CMK (cell line): ENCODE measurements at places on chromosomes 16 and 17.

GRCh38 chr17:45227926-45228762 lies 6.5 kb downstream of the FMNL1 start:
- DNase-seq: no peak

- DNase-seq: no peak
Measured at GRCh38 chr17:7729816-7730215, 12.3 kb downstream of the DNAH2 start.

- no peak for DNase-seq
Measured at GRCh38 chr17:67364847-67365737, 1.3 kb downstream of the PSMD12 start.

DNA sequence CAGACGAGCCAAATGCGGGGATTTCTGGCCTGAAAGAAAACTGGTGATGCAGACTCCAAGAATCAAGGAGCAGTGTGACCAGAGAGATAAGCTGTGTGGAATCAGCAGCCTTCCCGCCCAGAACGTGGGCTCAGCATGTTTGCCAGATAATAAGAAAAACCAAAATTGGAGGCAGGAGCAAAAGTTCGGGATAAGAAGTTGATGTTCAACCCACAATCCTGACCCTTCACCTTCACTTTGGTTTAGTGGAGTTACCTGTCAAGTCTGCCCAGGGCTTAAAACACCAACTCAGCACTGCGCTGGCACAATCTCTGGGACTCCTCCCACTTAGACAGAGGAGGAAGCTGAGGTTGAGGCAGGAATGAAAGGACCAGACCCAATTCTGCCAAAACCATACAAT lies 3.1 kb downstream of the SLC43A2 start:
- DNase-seq: no peak

GRCh38 chr16:12349936-12350850 lies 373.7 kb downstream of the SNX29 start:
- DNase-seq: no peak

- DNase-seq: no peak
Measured at GRCh38 chr17:45325810-45326209, 9.0 kb upstream of the MAP3K14 start.

GRCh38 chr17:41676058-41676419 lies 12.6 kb upstream of the EIF1 start:
- DNase-seq: no peak

- no peak for DNase-seq
Measured at GRCh38 chr17:43469145-43469544, 14.6 kb upstream of the DHX8 start.

DNA sequence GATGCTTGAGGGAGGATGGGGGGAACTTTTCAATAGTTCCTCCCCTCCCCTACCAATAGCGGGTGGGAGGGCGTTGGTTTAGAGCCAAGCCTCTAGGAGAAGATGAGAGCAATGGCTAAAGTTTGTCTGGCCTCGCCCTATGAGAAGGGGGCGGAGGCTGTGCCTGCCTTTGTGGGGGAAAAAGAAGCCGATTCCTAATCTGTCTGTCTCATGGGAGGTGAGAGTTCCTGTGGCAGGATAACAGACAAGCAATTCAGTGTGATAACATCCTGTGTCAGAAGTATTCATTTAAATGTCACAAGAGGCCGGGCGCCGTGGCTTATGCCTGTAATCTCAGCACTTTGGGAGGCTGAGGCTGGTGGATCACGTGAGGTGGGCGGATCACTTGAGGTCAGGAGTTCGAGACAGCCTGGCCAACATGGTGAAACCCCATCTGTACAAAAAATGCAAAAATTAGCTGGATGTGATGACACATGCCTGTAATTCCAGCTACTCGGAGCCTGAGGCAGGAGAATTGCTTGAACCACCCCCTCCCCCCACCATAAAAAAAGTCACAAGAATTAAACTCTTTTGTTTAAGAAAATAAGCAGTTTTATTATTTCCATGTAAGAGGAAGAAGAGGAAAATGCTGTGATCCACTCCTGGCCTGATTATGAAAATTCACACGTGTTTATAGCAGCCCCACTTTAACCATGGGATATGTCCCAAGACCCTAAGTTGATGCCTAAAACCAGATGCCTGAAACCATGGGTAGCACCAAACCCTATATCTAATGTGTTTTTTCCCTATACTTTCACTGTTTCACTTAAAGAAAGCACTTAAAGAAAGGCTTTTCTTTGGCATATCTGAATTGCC lies 1.7 kb downstream of the SLFN5 start:
- DNase-seq: peak; percentile 17

DNA sequence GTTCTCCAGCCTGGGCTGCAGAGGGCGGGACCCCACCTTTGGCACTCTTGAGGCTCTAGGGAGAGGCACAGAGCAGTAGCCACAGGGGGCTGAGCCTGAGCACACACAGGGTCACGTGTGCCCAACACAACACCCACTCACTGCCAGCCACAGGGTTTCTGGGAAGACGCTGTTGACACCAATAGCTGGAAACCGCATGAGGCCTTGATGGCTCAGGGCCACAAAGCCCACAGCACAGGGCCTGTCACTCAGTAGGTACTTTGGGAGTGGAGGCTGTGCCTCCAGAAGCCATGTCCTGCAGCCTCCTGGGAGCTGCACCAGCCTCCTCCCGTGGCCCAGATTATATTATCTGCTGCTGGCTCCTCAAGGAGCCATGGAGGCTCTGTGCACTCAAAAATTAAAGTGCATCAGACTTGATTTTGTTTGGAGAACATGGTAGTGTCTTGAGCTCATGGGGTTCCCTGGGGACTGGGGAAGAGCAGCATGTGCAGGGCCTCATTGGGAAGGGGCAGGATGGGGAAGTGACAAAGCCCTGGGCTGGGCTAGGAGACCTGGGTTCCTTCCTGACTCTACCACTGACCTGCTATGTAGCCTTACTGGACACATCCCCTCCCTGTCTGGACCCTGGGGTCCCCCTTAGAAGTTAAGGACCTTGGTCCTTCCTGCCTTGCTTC lies 12.5 kb upstream of the SREBF1 start:
- DNase-seq: peak; percentile 76

GRCh38 chr17:78889531-78889930 lies 13.5 kb downstream of the CEP295NL start:
- DNase-seq: no peak

- no peak for DNase-seq
Measured at GRCh38 chr17:66944351-66945146, 20.0 kb upstream of the CACNG4 start.

DNA sequence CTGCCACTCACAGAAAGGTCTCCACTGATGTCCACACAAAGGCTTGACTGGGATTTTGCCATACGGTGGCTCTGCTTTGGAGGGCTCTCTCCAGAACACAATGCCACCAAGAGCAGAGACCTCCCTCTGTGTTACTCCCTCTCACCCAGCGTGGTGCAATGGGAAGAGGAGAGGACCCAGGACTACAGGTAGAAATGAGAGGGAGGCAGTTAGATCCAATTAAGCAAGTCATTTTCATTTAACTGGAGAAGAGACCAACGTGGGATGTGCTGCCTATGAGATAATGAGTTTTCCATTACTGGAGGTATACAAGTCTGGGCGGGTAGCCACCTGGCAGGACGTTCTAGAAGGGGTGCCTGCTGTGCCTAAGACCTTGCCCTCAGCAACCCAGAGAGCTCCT lies 34.2 kb downstream of the TOM1L2 start:
- DNase-seq: no peak

GRCh38 chr17:41151525-41151924 lies 1.9 kb upstream of the KRTAP4-5 start:
- DNase-seq: no peak

DNA sequence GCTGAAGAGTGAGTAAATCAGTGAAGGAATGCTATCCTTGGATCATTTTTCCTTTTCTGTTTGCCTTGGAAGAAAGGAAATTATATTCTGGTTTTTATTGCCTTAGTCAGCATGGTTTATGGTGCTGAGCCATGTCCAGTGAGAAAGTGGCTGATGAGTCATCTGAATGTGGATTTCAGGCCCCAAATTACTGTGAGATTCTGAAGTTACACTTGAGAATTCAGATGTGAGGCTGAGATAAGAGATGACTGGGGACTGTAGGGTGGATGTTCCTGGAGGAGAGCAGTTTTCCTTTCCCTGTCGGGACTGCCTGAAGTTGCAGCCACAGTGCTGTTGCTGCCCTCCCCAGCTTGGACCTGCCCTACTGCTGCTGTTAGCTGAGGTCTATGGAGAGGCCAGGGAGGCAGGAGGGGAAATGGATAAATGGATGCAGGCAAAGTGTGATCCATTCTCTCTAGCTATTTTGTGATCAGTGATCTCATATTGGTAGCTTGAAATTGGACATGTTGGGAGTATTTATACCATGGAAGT lies 4.2 kb upstream of the MAP3K14 start:
- no peak for DNase-seq

GRCh38 chr17:30782206-30782605 lies 42.3 kb downstream of the CRLF3 start:
- no peak for DNase-seq

DNA sequence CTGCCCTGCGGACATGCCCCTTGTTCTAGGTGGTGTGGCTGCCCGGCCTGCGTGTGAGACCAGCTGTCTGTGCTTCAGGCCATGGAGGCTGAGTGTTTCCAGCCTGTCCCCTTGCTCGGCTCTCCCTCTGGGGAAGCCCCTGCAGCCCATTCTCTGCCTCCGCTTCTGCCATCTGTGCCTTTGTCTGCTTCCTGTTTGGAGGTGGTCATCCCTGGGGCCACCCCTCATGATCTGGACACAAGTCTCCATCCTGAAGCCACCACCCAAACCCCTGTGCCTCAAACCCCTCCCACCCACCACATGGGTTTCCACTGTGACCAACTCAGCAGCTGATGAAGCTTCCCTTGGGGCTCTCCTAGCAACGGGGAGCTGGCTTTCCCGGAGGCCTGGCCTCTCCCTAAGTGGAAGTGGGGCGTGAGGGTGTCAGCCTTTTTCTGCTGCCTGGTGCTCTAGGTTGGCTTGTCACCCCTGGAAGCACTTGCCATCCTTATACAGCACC lies 184.9 kb downstream of the SEC14L1 start:
- DNase-seq: no peak

DNA sequence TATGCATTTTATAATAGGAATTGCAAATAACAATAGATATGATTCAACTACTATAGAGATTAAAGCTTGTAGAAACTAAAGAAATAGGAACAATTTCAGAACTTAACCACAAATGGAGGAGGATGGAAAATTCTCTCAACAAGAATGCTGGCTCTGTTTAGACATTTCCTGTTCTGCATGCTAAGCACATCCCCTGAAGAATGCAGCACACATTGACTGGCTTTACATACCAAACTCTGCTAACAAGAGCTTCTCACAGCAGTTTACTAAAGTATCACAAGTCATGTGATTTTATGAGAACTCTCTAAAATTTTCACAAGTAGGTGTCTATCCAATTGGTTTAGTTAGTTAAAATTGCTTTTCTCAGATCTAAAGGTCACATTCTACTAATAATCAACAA lies 85.2 kb downstream of the SPAG9 start:
- no peak for DNase-seq

GRCh38 chr16:12021578-12022253 lies 45.2 kb downstream of the SNX29 start:
- DNase-seq: no peak

- DNase-seq: no peak
Measured at GRCh38 chr16:54936979-54937670, 6.5 kb downstream of the IRX5 start.

- DNase-seq: no peak
Measured at GRCh38 chr16:85699628-85700027, 10.9 kb upstream of the GINS2 start.

DNA sequence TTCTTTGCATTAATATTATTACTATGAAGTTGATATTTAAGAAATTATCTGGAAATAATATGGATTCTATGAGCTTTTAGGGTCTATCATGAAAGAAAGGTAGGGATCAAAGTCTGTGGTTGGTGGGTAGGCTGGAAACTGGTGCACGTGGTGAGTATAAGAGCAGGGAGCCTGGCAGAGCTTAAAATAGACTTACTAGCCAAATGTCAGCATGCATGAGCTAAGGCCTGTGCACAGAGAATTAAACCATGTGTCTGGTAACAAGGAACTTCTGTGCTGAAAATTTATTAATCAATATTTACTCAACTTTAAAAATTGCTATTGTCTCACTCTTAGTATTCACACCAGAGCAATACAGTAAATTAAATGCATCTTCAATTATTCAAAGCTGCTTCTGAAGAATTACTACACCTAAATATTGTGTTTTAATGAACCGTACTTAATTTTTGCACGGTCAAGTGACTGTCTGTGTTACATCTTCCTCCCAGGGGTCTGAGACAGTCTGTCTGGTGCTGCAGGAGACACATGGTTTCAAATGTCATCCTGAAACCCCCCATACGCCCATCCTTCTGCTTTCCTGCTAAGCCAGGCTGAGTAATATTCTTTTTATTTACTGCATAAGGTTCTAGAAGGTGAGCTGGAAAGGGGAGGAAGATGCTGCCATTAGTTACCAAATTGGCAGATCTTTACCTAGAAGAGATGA lies 161.0 kb upstream of the NLRP1 start:
- no peak for DNase-seq

- DNase-seq: no peak
Measured at GRCh38 chr17:1882836-1883235, 53.0 kb downstream of the RPA1 start.

DNA sequence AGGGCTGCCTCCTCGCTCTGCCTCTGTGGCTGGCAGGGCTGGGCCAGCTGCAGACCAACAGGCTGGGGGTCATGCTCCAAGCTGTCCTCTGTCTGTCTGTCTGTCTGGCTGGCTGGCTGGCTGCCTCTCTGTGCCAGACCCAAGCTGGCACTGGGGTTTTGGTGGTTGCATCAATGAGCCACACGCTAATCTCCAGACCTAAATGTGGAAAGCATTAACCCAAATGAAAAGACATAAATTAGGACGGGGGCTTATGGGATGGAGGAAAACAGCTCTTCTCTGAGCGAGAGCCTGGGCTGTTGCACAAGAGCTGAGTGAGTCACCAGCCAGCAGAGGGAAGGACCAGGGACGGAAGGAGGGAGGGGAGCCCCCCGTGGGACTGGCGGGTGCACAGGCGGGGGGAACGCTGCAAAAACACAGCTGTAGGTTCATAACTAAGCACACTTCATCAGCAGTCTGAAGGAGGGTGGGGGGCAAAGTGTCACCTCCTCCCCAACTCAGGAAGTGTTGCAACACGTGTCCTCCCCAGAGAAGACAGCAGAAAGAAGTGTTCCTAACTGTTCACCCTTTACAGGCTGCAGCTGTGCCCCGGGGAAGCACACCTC lies 83.4 kb downstream of the GAS7 start:
- no peak for DNase-seq

- peak; percentile 32 for DNase-seq
Measured at GRCh38 chr17:5943232-5943631, 126.9 kb upstream of the WSCD1 start.
